Activated T-cell treated with anti-CD3 and anti-CD28 coated beads for 24 hours (primary cell): ENCODE measurements at places on chromosomes 12 and 14.

DNA sequence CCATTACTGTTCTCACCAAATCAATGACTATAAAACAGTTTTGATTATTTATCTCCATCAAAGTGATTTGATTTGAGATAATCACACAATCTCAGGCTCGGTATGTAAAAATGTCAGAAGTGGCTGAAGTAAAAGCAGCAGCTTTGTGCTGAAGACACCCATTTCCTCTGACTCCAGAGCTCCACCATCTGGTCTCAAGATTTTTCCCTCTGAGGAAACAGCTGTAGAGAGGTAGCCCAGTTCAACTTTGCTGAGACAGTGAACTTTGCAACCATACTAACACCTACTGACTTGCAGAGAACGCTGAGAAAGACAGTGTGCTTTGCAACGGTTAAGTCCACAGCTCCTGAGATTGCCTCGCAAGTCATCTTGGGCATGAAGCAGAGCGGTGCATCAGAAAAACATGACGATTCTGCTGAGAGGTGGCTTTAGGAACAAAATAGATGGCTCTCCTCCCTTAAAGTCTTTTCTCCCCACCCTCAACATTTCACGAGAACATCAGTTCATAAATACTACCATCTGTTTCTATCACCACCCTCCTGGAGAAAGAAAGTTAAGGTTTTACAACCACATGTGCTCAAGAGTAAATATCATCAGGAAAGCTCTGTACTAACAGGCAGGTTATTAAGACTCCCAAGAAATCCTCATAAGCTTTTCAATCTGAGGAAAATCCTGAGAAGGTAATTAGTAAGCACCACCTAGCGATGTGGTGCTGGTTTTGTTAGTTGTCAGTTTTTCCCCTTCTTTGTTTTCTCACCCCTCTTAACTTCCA is 34.8 kb downstream of the HIGD1C start:
- DNase-seq, result no peak

DNA sequence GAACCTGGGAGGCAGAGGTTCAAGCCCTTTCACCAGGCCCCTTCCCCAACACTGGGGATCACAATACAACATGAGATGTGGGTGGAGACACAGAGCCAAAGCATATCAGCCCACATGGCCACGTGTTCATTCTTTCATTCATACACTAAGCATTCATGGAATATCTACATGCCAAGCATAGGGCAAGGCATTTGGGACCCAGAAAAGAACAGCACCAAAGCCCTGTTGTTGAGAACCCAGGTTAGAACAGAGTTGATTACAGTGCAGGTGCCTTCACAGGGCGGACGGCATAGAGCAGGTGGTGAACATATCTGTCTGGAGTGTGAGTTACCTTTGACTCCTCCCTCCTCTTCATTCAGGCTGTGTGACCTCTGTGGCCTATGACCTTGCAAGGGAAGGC is 159.4 kb upstream of the GSC start:
- DNase-seq, result no peak

GRCh38 chr14:49497725-49498348 is 88.3 kb downstream of the RPS29 start:
- DNase-seq, result no peak

DNA sequence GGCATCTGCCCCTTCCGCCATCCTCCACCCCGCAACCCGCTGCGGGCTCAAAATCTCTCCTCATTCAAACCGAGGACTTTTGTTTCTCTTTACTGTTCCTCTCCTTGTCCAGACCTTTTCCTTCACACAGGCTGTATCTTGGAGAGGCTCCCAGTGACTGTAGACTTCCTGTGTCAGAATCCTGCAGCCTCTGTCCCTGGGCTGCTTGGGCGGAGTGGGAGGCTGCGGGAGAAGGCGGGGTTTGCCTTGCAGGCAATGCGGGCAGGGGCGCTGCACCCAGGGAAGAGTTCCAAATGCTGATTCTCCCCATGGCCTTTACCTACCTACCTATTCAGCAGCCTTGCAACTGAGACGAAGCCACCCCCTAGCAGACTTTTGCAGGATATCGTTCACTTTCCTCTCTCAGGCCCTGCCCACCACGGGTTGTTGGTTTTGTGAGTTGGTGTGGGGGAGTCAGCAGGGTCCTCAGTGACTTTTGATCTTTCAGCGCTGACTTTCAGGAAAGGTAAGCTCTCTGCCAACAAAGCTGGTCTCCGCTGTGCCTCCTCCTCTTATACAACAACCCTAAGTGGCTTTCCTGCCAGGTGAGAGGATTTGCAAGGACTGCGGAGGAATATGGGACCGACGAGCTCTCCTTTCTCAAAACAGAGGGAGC is 79.0 kb upstream of the KCNA1 start:
- no peak for DNase-seq

DNA sequence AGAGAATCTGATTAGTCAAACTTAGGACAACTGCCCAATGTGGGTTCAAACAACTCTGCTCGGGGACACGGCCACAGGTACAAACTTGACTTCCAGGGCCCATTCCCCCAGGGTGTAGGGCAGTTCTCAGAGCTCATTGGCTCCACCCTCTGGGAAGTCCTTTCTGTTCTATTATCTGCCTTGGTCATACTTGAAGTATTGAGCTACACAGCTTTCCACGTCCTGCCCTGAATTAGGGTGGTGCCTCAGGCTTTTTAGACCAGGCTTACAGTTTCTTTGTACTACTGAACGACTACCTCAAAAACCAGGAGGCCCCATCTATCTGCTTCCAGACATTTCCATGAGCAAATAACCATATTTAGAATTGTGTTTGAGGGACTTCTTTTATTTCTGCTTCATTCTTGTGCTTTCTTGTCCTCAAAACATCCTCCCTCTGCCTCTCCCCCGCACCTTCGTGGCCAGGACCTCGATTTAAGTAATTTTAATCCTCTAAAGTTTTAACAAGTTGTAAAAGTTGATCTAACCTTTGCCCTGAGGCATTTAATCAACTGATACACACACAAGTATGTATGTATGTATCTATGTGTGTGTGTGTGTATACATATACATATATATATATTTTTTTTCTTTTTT is 281.7 kb upstream of the AMIGO2 start:
- peak; percentile 46 for DNase-seq

DNA sequence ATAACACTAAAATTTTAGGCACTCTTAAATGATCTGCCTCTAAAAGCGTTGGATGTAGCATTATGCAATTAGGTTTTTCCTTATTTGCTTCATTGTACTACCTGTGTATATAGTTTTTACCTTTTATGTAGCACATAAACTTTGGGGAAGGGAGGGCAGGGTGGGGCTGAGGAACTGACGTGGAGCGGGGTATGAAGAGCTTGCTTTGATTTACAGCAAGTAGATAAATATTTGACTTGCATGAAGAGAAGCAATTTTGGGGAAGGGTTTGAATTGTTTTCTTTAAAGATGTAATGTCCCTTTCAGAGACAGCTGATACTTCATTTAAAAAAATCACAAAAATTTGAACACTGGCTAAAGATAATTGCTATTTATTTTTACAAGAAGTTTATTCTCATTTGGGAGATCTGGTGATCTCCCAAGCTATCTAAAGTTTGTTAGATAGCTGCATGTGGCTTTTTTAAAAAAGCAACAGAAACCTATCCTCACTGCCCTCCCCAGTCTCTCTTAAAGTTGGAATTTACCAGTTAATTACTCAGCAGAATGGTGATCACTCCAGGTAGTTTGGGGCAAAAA is 4.1 kb downstream of the CDKN1B start:
- DNase-seq, result no peak

DNA sequence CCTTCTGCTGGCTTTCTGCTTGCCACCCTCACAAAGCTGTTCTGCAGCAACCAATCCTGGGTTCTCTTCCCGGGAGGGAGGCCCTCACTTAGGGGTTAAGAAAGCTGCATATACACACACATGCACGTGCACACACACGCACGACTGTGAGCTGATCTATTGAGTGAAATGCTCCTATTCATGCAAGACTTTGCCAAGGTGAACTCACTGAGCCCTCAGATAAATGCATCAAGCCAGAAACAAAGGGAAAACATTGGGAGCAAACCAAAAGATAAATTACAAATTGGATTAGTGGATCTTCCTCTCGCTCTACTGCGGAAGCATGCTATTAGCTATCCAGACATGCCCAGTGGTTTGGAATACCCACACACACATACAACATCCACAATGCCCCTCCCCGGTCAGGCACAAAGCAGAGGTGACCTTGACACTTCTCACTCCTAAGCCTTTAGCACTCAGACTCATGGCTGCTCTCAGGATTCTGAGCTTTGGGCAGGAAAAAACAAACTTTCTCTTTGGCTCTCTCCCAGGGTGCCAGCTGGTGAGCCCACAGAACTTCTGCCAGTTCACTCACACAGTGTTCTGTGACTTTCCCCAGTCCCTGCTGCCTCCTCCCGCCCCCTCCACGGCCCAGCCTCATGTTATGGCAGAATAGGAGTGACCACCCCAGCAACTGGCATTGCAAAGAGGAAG is 320.0 kb downstream of the DPF3 start:
- DNase-seq, result no peak
